ENCODE measurements at places on chromosomes 7 and 10.
A peak's percentile ranks its signal among the peaks of the same experiment; 100 is the strongest.

- no peak for DNase-seq
Measured at GRCh38 chr10:97362310-97363033, 27.9 kb upstream of the FRAT2 start.

DNA sequence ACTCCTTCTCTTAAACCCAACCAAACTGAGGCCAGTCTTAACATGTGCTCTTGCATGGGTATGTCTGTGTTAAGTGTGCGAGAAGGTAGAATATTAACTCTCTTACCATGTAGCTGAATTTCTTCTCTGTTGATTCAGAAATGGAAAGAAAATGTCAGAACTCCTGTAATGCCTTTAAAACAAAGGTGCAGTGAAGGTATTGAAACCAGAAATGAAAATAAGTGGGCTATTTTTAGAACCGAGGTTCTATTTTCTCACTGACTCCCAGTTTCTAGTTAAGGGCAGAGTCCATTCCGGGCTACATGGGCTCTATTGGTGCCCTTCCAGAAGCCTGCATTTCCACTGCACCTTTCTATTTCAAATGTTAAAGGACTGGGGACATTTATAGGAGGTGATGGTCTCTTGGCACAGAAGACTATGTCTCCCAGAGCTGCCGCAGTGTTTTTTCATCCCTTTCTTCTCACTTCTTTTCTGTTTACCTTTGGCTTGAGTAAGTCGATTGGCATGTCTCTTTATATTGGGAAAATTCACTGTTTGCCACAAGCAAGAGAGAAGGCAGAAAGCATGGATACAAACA, 174.9 kb downstream of the LRMDA start:
- peak; percentile 64 for DNase-seq

- no peak for DNase-seq
Measured at GRCh38 chr7:50268990-50269389, 35.5 kb upstream of the IKZF1 start.

GRCh38 chr7:121262221-121262620, 66.6 kb upstream of the WNT16 start:
- DNase-seq, result no peak

DNA sequence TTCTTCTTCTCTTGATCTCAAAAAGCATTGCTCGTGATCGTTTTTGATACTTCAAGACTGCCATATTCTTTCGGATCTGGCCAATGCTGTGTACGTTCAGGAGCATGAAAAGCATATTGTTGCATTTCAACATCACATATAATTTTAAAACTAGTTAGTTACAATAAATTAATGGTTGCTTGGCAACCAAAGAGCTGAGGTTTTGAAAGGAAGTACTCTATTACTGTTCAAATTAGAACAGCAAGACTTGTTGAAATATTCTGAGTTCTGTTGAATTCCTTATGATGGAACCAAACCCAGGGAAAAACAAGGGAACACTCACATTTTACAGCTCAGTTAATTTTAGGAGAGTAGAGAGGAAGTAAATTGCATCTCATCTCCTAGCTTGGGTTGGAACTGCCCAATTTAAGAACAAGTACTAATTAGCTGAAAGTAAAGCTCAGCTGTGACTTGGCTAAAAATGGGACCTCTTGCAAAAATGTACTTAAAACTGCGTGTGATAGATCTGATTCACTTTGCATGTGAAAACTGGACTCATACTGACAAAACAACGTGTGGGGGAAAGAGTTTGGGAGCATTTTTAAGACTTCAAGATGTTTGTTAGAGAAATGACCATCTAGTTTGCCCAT, 21.2 kb downstream of the OR9A2 start:
- DNase-seq, result no peak

DNA sequence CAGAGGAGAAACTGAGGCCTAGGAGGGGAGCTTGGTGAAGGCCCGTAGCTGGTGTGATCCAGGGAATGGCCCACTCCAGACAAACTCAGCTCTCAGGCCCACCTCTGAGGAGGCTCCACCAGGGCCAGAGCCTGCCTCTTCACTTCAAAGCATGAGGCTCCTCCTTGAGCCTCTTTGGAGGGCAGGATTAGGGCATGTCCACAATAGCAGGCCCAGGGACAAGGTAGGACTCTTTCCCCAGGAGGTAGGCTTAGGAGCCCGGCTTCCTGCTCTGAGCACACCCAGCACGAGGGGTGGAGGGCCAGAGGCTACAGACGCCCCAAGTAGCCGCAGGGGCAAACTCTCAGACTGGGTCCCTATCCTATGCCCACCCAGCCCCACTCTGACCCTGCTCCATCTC, 164.6 kb upstream of the ZMIZ1 start:
- DNase-seq, result no peak

DNA sequence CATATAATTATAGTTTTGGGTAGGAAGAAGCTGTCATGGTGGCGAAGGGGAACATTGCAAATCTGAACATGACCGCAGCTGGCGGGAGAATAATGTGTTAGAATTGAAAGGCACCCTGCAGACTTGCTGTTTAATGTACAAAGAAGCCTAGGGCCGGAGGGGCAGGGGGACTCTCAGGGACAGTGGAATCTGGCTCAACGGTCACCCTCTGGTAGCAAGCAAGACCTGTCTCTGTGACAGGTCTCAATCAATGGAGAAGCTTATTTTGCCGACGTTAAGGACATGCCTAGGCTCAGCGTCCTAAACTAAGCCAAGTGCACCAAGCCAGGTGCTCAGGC, 177.3 kb downstream of the NSUN6 start:
- no peak for DNase-seq

GRCh38 chr10:126501828-126502227, 113.6 kb upstream of the ADAM12 start:
- no peak for DNase-seq

- no peak for DNase-seq
Measured at GRCh38 chr7:30159698-30160143, 24.9 kb downstream of the MTURN start.
